Mesenteric fat pad (tissue), 1 donor: ENCODE measurements at places on chromosomes 3 and 15. TPM values are rescaled to one million over a fixed set of nuclear protein-coding genes. Genes with fewer than 3 reads are reported as not detected.

GRCh38 chr3:17936736-17937480 lies 194.5 kb upstream of the TBC1D5 start:
- no peak for DNase-seq

Gene KAT2B
- total RNA-seq = 35.2 TPM

Gene ZCWPW2
- total RNA-seq = 0.51 TPM

Gene IGSF11
- total RNA-seq = not detected

GRCh38 chr3:54817628-54818027 lies 110.2 kb downstream of the LRTM1 start:
- DNase-seq = no peak

Gene GREM1
- 435 TPM for total RNA-seq

Gene ETV5
- total RNA-seq = 25.0 TPM
